ENCODE measurements at places on chromosomes 3 and 15.

- DNase-seq, result no peak
Measured at GRCh38 chr3:13141183-13141582, 68.0 kb upstream of the IQSEC1 start.

GRCh38 chr3:146542179-146542578 is 2.2 kb downstream of the PLSCR1 start:
- DNase-seq, result no peak

DNA sequence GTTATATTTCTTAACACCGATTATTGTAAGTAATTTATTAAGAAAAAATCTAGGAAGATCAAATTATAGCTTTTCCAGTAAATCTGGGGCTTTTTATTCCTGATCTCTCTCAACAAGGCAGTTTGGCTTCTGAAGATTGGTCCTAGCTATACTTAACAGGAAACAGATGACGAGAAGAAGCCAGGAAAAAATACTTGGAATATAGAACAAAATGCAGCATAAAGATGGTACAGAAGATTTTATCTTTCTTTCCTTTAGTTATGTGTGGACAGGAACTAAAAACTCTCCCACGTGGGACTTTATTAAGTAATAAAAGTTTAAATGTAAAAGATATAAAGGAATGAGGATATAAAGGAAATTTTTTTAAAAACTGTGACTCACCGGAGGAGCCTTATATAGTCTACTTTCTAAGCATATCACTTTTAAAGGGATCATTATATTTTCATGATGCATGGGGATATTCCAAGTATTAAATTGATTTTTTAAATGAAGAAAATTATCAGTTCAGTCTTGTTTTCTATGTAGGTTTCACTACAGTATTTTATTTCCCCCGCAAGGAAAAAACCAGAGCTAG is 8.2 kb downstream of the B3GNT5 start:
- no peak for DNase-seq

GRCh38 chr3:46865031-46865507 is 1.8 kb upstream of the MYL3 start:
- DNase-seq, result peak; percentile 47

DNA sequence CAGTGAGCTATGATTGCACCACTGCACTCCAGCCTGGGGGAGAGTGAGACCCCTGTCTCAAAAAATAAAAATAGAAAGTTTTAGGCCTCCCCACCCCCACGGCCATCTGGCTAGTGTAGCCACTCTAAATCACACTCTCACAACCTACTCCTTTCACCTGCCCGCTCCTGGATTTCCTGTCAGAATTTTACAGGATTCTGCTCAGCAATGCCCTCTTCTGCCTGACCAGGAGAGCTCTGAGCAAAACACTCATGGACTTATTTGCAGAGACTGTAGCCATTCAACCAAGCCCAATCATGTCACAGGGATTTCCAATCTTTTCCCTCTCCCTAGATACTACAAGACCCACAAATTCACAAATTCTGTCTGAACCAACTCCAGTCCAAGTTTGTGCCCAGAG is 242.6 kb upstream of the TPRG1 start:
- no peak for DNase-seq

- no peak for DNase-seq
Measured at GRCh38 chr3:141870091-141870687, 6.3 kb upstream of the ATP1B3 start.

DNA sequence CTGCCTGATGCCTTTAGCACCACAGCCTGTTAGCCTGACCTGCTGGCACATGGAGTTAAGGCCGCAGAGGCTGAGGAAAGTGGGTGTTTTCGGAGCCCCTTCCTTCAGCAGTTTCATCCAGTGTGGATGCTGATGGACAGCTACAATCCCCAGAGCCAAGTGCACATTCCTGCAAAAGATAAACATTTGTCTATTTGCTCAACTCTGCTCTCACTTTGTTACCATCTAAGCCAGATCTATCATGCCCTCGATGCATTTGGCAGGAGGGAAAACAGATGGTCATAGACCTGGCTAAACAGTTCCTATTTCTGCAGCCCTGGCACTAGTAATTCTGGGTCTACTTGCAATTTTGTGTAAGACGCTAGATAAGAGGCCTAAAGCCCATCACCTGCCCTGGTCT is 312.9 kb upstream of the RASGRP1 start:
- no peak for DNase-seq

GRCh38 chr3:160105907-160106584 is 117.4 kb downstream of the IL12A start:
- no peak for DNase-seq

DNA sequence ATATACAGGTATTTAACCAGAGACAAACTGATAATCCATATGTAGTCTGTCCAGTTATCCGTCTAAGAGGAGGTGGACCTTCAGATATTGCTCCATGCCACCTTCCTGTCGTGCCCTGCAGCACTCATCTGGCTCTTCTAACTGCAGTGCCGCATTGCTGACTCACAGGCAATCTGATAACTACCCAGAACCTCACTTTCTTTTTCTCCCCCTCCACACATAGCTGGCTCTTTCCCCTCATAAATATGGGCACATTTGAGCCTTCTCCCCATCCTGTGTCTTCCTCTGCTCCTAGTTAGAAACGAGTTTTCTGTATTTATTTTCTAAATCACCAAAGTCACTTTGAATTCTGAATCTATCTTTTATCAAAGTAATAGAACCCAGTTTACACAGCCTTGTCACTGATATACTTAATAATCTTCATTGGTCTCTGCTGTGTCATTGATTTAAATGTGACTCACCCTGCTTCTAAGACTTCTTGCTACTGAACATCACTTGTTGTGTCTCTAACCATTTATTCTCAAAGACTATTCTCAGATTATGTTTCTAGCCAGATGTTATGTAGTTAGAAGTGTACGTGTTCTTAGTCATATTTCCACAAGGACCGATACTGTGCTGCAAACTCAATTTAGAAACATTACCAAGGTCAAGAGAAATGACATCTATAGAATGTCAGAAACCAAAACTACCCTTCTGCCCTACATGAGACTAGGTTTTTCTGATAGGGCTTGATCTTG is 17.4 kb upstream of the KCNMB2 start:
- DNase-seq, result no peak

GRCh38 chr3:186025161-186025560 is 83.7 kb downstream of the ETV5 start:
- peak; percentile 58 for DNase-seq

- DNase-seq, result peak; percentile 6
Measured at GRCh38 chr3:41893977-41894376, 67.9 kb downstream of the ULK4 start.

DNA sequence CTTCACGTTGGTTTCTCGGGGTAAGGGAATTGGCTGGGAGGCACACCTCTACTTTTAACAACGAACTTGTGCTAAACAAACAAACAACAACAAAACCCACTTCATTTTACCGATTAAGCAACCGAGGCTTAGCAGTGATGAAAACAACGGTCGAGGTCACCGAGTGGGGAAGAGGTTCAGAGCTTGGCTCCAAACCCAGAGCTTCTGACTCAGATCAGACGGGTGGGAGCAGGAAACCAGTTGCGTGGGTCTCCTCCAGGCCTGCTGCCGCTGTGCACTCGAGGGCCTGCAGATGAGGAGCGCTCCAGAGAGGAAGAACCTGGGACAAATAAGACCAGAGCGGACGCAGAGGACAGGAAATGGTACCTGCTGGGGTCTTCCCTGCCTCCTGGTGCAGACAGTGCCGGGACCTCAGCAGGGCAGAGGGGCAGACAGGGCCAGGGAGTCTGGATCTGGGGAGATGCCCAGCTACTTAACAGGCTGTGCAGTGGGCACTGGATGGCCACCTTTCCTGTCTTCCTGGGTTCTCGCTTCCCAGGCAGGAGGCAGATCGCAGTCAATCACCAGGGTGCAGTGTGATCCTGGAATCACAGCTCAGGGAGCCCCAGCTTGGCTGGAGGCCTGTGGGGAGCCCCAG is 99.0 kb upstream of the MEF2A start:
- DNase-seq, result no peak

GRCh38 chr3:77602722-77603121 is 562.8 kb downstream of the ROBO2 start:
- no peak for DNase-seq

DNA sequence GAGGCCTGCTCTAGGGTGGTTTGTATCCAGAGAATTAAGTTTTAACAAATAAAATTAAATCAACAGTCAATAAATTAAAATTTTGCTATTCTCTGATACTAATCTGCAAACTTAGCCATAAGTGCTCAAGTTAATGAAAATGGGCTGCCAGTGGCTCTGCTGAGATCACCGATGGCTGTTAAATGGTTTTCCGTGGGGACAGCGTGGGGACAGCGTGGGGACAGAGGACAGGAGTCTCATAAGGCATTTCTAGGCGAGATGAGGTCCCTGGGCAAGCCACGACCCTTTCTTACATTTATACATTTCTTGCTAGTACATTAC is 53.0 kb downstream of the SETMAR start:
- no peak for DNase-seq

- DNase-seq, result no peak
Measured at GRCh38 chr3:42262525-42262924, 3.5 kb downstream of the CCK start.

- DNase-seq, result no peak
Measured at GRCh38 chr15:62568004-62568403, 402.9 kb upstream of the C2CD4B start.

DNA sequence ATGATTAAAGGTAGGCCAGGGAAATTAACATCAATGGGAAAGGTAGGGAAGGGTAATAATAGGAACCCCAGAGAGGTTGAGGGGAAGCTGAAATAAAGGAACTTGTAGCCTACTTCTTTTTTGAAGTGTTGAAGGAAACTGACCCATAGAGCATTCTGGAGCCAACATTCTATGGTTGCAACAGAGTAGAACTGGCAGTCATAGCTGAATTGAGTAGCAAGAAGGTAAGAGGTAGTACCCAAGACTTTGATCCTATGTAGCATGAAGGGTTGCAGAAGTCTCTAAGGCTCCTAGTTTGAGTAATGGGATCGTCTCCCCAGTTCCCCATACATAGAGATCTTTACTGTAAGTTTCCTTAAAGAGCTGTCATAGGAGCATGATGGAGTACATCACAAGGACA is 7.4 kb upstream of the ZNF774 start:
- DNase-seq, result no peak

GRCh38 chr15:66773129-66773873 is 71.3 kb downstream of the SMAD6 start:
- DNase-seq, result no peak

GRCh38 chr3:71489315-71489761 is 94.2 kb downstream of the FOXP1 start:
- DNase-seq, result no peak

- no peak for DNase-seq
Measured at GRCh38 chr15:31339558-31339895, 12.9 kb downstream of the KLF13 start.

DNA sequence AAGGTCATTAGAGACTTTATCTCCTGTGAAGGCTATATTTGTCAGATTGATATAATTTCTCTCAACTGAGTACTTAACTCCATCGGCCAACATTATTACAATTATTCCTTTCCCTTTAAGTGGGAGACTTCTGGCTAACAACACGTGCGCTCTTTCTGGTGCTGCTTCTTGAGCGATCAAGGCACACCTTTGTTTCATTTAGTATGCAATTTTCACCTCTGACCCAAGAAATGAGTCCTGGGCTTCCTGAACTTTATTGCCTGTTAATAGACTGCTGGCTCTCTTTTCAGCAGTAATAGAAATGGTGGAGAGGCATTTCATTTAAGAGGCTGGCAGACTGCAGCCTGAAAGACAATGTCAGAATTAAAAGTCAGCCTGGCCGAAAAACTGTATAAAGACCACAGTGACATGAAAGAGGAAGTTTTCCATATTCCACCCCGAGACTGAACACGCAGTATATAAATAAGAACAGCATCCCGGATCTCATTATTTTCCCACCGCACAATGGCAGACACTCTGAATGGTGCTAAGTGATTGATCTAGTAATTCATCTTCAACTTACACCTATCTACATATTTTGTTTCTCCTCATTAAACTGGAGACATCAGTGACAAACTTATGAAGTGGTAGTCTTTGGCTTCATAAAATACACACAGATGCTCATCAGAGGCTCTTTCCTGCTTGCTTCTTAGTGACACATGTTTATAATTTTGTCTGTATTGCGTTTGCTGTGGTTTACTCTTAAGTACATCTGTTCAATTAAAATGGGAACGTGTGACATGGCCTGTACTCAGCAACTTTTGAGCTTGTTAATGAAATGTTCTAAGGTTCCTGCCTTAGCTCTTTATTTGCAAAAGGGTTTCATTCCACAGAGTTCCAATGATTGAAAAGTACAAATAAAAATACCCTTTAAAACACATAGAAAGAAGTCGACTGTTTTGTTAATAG is 299.9 kb downstream of the MECOM start:
- DNase-seq, result no peak

GRCh38 chr3:190902292-190902691 is 39.8 kb upstream of the GMNC start:
- DNase-seq, result no peak

GRCh38 chr3:36698314-36698713 is 66.0 kb downstream of the DCLK3 start:
- no peak for DNase-seq

DNA sequence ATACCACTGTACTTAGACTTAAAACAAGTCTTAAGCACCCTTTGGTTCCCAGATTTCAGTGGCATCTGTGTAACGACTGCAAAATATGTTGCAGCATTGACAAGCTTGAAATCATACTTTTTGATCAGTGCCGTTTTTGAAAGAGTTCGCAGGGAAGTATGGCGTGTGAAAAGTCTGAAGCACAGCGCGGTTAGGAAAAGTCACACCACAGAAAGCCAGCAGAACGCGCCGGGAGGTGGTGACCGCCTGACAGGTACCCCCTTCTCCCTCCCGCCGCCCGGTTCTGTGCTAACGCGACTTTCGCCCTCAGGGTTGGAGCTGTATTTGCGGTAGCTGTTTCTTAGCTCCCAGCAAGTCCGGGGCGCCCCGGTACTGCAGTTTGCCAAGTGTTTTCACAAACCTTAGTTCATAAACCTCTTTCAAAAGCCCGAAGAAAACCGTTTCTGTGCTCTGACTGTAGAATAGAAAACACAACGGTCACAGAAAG is 481 bp upstream of the CRYBG3 start:
- DNase-seq, result no peak

- no peak for DNase-seq
Measured at GRCh38 chr15:77030048-77030927, 35.4 kb downstream of the PSTPIP1 start.

DNA sequence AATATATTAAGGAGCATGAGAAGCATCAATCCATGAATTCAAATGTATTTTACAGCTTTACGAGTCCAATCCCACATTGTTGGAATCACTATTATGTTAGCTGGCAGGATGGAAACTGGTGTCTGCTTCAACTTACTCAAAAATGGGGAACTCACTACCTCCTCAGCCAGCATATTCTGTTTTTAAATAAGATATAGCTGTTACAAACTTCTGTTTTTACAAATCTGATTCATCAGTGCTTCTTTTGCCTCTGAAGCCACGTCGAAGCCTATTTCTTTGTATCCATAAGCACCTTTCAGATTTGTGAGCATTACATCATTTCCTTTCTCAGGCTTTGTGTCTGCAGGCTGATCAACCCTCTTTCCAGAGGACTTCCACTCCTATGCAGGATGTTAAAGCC is 105.9 kb downstream of the TPRG1 start:
- DNase-seq, result no peak

GRCh38 chr15:26970712-26971210 is at the start of gene GABRG3:
TSS of gene GABRG3 (plus strand) at chr15:26971181.
- no peak for DNase-seq

Data from fibroblast of skin of left biceps (primary cell).